ENCODE measurements at places on chromosomes 1 and 21.
A peak's percentile ranks its signal among the peaks of the same experiment; 100 is the strongest.

GRCh38 chr21:33894736-33895288, 20.8 kb downstream of the ATP5PO start:
- DNase-seq: peak; percentile 54

DNA sequence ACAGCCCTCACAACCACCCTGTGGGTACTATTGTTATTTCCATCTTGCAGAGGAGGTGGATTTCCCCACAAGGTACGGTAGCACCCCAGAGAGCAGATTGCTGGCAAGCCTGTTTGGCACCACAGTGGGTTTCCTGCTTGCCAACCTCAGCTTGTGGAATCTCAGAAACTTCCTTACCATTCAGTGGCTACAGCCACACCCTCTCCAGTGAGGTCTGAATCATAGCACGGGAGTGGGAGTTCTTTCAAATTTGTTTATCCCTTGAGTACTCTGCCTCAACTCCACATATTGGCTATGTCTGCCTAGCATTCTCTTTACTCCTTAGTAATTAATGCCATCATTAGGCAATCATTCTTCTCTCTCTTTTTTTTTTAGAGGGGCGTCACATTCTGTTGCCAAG, 162.1 kb downstream of the PTPRU start:
- no peak for DNase-seq

DNA sequence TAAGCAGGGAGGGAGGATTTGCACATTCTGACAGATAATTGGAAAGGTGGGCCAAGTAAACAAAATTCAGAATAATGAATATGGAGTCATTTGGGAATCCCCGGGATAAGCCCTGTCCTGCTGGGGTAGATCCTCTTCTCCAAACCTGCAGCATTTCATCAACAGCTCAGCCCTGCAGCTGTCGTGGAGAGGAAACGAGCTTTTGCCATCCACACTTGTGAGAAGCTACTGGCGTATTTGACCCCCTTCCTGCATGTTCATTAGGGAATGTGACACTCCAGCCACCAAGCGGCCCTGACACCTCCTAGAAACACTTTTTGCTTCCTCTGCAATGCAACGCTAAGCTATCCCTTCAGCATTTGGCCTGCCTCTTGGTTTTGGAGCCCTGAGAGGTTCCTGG, 8.0 kb upstream of the LEFTY2 start:
- DNase-seq: no peak

DNA sequence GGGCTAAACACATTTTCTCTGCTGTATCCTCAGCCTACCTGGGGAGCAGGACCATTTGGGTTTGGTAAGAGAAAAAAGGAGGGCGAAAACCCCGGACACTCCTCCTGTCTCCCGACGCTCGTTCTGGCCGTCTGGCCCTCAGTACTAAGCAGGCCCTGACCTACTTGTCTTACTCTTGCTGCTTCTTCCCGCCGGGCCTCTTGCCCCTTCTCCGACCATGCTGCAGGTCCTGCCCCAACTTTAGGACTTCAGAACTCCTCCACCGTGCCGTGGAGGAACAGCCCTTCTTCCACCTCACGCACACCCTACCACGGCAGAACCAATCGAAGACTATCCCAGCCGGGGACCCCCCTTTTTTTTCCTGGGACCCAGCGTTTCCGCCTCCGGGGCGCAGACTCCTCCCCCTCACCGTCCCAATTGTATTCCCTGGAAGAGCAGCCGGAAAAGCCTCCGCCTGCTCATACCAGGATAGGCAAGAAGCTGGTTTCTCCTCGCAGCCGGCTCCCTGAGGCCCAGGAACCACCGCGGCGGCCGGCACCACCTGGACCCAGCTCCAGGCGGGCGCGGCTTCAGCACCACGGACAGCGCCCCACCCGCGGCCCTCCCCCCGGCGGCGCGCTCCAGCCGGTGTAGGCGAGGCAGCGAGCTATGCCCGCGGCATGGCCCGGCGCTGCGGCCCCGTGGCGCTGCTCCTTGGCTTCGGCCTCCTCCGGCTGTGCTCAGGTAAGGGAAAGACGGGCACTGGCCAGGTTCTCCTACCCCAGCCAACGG, at the start of gene CHRNB2:
Gene CHRNB2, plus strand, starts transcription at position 393 of the 771 bp plus-strand sequence. Its CDS starts 267 bp downstream, at position 660.
- peak; percentile 46 for DNase-seq

DNA sequence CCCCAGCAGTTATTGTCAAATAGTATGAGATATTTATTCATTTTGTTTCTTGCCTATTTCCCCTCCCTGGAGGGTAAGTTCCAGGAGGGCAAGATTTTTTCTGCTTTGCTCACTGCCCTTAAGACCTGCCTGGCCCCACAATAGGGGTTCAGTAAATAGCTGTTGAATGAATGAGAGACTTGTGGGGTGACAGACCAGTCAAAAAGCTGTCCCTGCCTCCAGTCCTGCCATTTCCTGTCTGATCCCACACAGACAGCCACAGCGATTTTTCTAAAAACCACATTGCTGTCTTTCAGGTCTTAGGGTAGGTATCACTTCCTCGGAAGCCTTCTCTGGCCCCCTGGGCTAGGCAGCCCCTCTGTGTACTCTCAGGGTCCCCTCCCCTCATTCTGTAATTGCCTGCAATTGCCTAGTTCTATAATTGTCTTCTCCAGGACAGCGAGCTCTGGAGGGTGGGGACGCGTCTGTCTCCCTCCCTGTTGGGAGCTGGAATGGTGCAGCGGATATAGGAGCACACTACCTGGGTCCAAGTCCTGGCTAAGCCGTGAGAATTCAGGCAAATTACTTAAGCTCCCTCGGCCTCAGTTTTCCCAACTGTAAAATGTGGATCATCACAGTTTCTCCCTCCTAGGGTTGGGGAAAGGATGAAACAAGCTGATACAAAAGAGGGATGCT, 1.8 kb upstream of the EXTL1 start:
- no peak for DNase-seq

Measured in right renal cortex interstitium (tissue), 3 donors.